ENCODE measurements at places on chromosomes 1 and 21.
A peak's percentile ranks its signal among the peaks of the same experiment; 100 is the strongest.

DNA sequence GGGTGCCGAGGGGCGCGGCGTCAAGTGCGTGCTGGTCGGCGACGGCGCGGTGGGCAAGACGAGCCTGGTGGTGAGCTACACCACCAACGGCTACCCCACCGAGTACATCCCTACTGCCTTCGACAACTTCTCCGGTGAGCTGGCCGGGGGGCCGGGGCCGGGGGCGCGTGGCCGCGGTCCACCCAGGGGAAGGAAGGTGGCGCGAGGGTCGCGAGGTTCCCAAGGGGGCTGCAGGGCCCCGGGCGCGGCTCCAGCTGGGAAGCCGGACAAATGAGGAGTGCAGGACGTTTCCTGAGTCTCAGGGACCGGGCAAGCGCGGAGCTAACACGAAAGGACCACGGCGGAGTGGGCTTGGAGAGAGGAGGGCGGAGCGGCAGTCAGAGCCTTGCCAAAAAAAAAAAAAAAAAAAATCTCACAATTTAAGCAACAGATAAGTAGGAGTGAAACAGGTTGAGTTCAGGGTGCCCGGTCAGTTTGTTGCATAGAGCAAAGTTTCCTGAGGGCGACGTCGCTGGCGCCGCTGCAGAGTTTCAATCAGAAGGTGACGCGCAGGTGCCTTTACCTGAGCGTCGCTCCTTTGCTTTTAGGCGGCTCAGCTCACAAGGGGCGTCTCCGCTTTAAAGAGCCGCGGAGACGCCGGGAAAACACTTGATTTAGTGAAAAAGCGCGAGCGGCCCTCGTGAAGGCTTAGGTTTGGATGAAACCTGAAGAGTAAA lies 750 bp downstream of the RHOU start:
- DNase-seq: peak; percentile 41

DNA sequence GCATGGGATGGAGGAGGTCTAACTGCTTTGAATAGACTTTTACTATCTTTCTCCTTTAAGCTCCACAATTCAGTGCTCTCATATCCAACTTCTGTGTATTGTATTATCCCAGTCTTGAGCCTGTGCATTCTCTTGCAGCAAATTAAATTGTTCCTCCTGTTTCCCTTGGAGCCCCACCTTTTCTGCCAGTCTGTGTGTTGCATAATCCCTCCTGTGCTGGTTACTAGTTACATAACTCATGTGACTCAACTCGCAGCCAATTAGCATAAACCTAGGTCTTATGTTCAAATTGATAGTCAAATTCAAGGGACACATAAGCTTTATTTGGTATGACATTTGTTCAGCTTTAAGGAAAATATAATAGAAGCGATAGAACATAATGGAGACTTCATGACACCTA lies 1863.5 kb downstream of the MRPL39 start:
- DNase-seq: no peak

DNA sequence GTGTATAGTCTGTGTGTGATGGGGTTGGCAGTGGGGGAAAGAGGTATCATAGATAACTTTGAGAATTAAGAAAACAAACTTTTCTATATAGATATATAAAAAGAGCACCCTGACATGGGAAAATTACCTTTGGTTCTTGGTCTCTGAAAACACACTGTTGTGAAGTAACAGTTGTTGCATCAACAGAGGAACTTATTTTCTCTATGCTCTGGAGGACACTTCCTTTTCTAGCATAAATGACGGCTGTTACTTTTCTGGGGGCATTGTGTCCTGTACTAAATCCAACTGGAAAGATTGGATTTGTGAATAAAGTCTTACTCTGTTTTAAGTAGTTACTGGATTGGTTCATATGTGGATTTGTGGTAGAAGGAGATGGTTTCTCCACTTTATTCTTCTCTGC lies 12.6 kb downstream of the LRIF1 start:
- no peak for DNase-seq

- DNase-seq: no peak
Observed at GRCh38 chr21:35882791-35883240, 177.5 kb downstream of the SETD4 start.

DNA sequence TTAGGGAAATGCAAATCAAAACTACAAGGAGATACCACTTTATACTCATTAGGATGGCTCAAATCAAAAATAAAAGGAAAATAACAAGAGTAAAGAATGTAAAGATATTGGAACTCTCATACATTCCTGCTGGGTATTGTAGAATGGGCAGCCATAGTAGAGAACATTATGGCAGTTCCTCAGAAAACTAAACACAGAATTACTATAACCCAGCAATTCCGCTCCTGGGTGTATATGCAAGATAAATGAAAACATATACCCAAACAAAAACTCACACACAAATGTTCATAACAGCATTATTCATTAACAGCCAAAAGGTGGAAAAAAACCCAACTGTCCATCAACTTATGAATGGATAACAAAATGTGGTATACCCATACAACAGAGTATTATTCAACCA lies 11.4 kb downstream of the BEND5 start:
- DNase-seq: no peak

GRCh38 chr1:116487031-116487430 lies 83.8 kb downstream of the CD58 start:
- DNase-seq: no peak
